ENCODE measurements at places on chromosomes 5 and 9.
A peak's percentile ranks its signal among the peaks of the same experiment; 100 is the strongest.

DNA sequence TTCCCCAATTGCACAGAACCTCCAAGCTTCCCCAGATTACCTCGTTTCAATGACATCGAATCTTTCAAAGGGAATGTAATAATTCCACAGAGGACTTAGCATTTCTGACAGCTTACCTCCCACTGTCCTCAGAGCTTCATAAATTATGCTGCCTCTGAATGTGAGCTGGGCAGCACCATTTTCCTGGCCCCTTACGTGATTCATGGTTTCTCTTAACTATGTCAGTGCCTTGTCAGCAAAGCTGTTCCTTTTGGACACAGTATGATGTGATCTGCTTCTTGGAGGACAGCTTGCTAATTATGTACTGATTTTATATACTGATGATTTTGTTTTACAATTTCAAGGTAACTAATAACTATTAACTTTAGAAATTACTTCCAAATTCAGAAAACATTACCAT is 27.7 kb upstream of the SSBP2 start:
- peak; percentile 92 for DNase-seq

GRCh38 chr5:57931352-57931751 is 448.7 kb upstream of the ACTBL2 start:
- no peak for DNase-seq

- DNase-seq, result no peak
Measured at GRCh38 chr5:111398013-111398412, 114.3 kb downstream of the STARD4 start.

- DNase-seq, result no peak
Measured at GRCh38 chr5:6722015-6722414, 8.8 kb downstream of the TENT4A start.

GRCh38 chr5:32526810-32527209 is 58.5 kb upstream of the SUB1 start:
- DNase-seq, result no peak

GRCh38 chr9:132690696-132691095 is 20.4 kb downstream of the GTF3C4 start:
- no peak for DNase-seq

- peak; percentile 48 for DNase-seq
Measured at GRCh38 chr5:78560000-78560855, 88.3 kb downstream of the LHFPL2 start.

- no peak for DNase-seq
Measured at GRCh38 chr9:124290743-124291554, 33.2 kb downstream of the NEK6 start.

GRCh38 chr9:126857261-126857960 is 3.0 kb upstream of the ZBTB34 start:
- no peak for DNase-seq

DNA sequence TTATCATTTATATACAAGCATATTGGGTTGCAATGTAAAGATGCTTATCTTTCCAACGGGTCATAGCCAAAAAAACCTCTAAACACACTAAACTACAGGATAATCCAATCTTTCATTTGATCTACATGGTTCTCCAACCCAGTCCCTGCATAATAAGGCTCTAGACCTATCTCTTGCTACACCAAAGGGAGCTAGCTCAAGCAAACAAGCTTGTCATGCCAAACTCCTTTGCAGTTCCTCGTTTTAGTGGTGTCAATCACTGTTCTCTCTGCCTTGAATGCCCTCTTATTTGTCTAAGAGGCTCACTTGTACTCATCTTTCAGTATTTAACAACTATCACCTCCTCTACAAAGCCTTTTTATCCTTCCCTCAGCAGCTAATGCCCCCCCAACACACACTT is 5.6 kb downstream of the HOMER1 start:
- no peak for DNase-seq

DNA sequence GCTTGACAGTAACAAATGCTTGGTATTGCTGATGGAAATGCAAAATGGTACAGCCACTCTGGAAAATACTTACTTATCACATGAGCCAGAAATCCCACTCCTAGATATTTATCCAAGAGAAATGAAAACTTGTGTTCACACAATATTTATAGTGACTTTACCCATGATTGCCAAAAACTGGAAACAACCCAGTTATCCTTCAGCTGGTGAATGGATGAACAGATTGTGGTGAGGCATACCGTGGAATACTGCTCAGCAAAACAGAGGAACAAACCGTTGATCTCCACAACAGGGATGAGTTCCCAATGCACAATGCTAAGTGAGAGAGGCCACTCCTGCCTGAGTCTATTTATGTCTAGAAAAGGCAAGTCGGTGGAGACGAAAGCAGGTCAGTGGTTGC is 40.5 kb upstream of the LRRC14B start:
- no peak for DNase-seq

- DNase-seq, result no peak
Measured at GRCh38 chr5:34811706-34812105, 27.3 kb upstream of the TTC23L start.

- DNase-seq, result no peak
Measured at GRCh38 chr5:115758356-115758755, 58.1 kb downstream of the CDO1 start.
